ENCODE measurements at places on chromosomes 2 and 18. TPM values are rescaled to one million over a fixed set of nuclear protein-coding genes. Genes with fewer than 3 reads are reported as not detected.

The ADCYAP1 gene
- total RNA-seq: not detected

The SP110 gene
- total RNA-seq: 61.7 TPM

The NGEF gene
- 0.16 TPM for total RNA-seq

The SULT1C4 gene
- total RNA-seq: 1.8 TPM

The SERPINB7 gene
- 18.0 TPM for total RNA-seq

The KCNS3 gene
- 1.7 TPM for total RNA-seq

The DAPL1 gene
- total RNA-seq: not detected

The RNPEPL1 gene
- 22.7 TPM for total RNA-seq

The LIPG gene
- total RNA-seq: 11.0 TPM

The DLX1 gene
- not detected for total RNA-seq

The LHCGR gene
- not detected for total RNA-seq

The SERPINB11 gene
- total RNA-seq: not detected

The MYO1B gene
- 95.7 TPM for total RNA-seq

The ACMSD gene
- not detected for total RNA-seq

The LIMS3 gene
- 3.2 TPM for total RNA-seq

The RAD51AP2 gene
- 0.10 TPM for total RNA-seq

The COBLL1 gene
- 18.6 TPM for total RNA-seq

The TNS1 gene
- 219 TPM for total RNA-seq

The UGP2 gene
- 314 TPM for total RNA-seq

The SLC9A4 gene
- total RNA-seq: 0.07 TPM

The COL4A3 gene
- total RNA-seq: not detected

The TSGA10 gene
- total RNA-seq: 3.9 TPM

The ANKRD30B gene
- total RNA-seq: not detected

The AFF3 gene
- total RNA-seq: 14.7 TPM

The CRYGC gene
- not detected for total RNA-seq

The LBX2 gene
- total RNA-seq: 0.89 TPM

Data from astrocyte (in vitro differentiated cells and primary cell).